ENCODE measurements at places on chromosomes 2 and 18.

GRCh38 chr2:71595569-71595968 is 142.2 kb downstream of the DYSF start:
- DNase-seq: no peak

GRCh38 chr2:111238296-111238695 is 117.6 kb downstream of the BCL2L11 start:
- no peak for DNase-seq

GRCh38 chr2:47299555-47299954 is 103.4 kb upstream of the MSH2 start:
- no peak for DNase-seq

DNA sequence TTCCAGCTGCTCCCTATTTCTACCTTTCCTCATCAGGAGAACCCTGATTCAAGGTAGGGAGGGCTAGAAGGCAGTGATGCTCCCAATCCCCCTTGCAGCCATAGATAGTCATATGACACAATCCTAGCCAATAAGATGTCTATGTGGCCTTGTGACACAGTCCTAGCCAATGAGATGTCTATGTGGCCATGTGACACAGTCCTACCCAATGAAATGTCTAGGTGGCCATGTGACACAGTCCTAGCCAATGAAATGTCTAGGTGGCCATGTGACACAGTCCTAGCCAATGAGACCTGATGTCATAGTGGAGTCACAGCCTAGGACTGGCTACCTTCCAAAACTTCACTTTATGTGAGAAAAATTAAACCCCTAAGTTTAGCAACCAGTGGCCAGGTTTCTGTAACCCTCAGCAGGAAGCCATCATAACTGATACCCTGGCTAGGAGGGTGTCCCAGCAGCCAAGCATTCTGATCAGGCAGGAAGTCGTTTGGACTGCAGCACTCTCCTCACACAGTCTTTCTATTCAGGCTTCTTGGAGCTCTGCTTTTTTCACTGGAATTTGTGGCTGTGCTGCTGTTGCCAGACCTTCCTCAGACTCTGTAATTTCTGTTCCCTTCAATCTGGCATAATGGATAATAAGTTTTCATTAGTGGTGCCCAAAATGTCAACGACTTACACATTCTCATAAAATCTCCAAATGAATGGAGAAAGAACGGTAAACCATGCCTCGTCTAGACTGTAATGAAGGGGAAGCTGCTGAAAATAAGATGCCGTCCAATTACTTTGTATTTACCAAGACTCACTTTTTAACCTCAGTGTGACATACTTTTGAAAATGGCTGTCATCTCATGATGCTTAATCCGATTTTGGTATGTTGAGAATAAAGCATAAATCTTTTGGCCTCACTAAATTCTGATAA is 165.0 kb upstream of the NCKAP5 start:
- no peak for DNase-seq

- DNase-seq: no peak
Observed at GRCh38 chr18:36296650-36297416, 680 bp upstream of the FHOD3 start.

GRCh38 chr2:216388046-216388884 is 16.0 kb upstream of the MARCHF4 start:
- DNase-seq: peak; percentile 41

- no peak for DNase-seq
Observed at GRCh38 chr2:158315803-158316414, 140.6 kb downstream of the CCDC148 start.

GRCh38 chr18:75276818-75277609 is 66.4 kb downstream of the TSHZ1 start:
- DNase-seq: no peak

GRCh38 chr2:187435078-187435477 is 13.0 kb downstream of the CALCRL start:
- DNase-seq: no peak

- DNase-seq: no peak
Observed at GRCh38 chr18:34386803-34387202, 162.1 kb upstream of the NOL4 start.

DNA sequence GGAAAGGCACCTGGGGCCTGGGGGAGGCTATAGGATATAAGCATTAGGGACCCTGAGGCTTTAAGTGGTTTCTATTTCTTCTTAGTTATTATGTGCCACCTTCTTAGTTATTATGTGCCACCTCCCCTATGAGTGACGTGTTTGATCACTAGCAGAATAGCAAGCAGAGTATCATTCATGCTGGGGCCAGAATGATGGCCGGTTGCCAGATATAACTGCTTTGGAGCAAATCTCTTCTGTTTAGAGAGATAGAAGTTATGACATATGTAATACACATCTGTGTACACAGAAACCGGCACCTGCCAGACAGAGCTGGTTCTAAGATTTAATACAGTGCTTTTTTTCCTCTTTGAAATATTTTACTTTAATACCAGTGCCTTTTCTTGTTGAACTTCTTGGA is 29.4 kb downstream of the LIPG start:
- no peak for DNase-seq

GRCh38 chr2:82527124-82527523 is 1932.0 kb downstream of the SUCLG1 start:
- no peak for DNase-seq

DNA sequence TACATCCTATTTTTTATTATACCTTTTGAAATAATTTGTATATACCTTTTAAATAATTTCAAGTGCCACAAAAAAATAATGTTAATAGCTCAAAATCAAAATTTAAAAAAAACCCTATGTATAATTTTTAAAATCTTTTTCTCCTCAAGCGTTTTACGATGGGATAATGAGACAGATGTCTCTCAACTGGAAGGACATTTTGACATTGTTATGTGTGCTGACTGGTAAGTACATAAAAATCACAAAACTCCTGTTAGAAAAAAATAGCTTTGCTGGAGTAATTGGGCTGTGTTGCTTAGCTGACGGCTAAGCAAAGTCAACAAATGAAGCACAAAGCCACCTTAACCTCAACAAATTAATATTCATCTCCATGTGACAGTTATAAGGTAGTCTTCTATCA is 198.0 kb upstream of the SIX3 start:
- no peak for DNase-seq

DNA sequence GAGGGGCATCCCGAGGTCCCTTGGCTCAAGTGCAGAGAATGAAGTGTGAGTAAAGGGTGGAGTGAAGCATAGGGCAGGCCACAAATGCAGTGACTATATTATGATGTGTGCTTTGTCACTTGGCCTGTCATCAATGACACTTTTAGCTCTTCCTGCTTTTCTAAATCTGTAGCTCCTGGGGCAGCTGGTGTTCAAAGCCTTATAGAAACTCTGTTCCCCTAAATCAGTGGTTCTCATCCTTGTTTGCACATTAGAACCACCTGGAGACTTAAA is 135.6 kb upstream of the LGALSL start:
- DNase-seq: no peak

- DNase-seq: no peak
Observed at GRCh38 chr2:75290600-75291150, 91.4 kb upstream of the TACR1 start.
